Lower lobe of right lung (tissue), 2 donors: ENCODE measurements at places on chromosomes 13 and 19.
A peak's percentile ranks its signal among the peaks of the same experiment; 100 is the strongest.

- no peak for DNase-seq
These were observed 491.2 kb downstream of the COG6 start for GRCh38 chr13:40146611-40147117.

DNA sequence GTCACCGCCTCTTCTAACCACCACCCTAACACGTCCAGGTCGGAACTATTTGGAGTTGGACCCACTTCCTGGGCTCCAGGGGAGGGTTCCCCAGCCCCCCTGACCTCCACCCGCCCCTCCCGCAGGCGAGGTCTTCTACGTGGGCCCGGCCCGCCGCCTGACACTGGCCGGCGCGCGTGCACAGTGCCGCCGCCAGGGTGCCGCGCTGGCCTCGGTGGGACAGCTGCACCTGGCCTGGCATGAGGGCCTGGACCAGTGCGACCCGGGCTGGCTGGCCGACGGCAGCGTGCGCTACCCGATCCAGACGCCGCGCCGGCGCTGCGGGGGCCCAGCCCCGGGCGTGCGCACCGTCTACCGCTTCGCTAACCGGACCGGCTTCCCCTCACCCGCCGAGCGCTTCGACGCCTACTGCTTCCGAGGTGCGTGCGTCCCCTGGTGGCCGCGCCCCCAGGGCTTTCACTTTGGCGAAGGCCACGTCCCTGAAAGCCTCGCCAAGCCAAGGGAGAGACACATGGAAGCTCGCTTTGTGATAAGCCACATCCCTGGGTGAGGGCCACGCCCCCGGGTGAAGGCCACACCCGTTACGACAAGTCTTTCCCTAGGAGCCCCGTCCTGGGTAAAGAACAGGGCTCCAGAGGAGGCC, 13.2 kb downstream of the NCAN start:
- DNase-seq = peak; percentile 87

DNA sequence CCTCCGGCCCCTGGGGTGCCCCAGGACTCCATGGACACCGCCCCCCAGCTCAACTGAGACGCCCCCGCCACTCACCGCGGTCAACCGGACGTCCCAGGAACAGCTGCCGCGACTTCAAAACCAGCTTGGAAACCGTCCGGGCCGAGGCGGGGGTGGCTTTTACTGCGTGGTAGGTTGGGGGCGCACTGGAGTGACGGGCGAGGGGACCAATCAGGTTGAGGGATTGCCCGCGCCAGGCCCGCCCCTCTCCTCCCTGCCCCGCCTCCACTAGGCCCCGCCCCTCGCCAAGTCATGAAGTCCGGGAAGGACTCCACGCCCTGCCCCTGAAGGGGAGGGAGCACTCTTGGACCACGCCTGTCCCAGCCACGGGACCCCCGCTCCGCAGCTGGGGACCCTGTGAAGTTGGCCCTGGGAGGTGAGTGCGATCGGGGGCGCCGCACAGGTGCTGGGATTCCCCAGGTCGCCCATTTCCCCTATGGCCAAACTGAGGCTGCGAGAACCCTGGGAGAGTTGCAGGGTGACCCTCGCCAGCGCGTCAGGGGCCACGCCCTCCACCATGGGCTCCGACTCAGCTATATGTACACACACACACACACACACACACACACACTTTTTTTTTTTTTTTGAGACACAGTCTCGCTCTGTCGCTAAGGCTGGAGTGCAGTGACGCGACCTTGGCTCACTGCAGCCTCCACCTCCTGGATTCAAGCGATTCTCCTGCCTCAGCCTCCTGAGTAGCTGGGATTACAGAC, at the start of gene PLIN3:
Gene PLIN3, minus strand, starts transcription at position 134 of the 752 bp plus-strand sequence. CDS start 6,273 bp downstream, outside the sequence.
- peak; percentile 98 for DNase-seq

DNA sequence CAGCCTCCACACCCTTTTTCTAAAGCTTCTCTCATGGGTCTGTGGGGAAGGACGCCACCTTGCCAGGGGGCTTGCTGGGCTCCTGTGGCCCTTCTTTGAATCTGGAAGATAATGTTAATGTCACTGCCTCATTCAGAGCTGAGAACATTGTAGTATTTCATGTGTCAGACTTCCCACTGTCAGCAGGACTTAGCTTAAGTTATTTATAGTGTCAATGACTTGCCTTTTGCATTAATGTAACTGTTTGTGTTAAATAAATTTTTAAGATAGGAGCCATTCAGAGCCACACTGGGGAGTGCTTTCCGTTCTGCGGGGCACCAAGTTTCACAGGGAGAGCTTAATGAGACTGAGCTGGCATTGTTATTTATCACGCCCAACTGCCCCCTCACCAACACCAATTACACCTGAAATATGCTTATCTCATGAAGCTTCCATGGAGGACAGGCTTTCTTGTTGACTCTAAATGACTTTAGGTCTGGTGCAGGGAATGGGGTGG, 226.9 kb upstream of the UBL3 start:
- DNase-seq = no peak

DNA sequence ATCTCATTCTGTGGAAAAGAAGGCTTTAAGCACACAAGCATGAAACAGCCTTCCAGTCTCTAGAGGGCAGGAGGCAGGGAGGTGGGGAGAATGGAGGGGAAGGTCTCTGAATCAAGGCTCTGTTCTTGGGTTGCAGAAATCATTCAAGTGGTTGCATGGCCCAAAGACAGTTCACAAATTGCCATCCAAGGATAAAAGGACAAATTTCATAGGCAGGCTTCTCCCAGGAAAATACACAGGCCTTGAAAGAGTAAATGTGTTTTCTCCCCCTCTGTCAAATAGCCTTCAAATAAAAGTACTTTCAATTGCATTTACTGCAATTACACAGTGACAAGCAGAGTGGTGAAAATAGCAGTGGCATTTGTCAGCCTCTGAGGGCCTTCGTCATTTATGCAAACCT, 450.8 kb downstream of the DCT start:
- no peak for DNase-seq

GRCh38 chr19:30689474-30689873, 317.3 kb downstream of the ZNF536 start:
- DNase-seq = no peak

GRCh38 chr19:40683437-40683836, 7.0 kb downstream of the NUMBL start:
- no peak for DNase-seq

DNA sequence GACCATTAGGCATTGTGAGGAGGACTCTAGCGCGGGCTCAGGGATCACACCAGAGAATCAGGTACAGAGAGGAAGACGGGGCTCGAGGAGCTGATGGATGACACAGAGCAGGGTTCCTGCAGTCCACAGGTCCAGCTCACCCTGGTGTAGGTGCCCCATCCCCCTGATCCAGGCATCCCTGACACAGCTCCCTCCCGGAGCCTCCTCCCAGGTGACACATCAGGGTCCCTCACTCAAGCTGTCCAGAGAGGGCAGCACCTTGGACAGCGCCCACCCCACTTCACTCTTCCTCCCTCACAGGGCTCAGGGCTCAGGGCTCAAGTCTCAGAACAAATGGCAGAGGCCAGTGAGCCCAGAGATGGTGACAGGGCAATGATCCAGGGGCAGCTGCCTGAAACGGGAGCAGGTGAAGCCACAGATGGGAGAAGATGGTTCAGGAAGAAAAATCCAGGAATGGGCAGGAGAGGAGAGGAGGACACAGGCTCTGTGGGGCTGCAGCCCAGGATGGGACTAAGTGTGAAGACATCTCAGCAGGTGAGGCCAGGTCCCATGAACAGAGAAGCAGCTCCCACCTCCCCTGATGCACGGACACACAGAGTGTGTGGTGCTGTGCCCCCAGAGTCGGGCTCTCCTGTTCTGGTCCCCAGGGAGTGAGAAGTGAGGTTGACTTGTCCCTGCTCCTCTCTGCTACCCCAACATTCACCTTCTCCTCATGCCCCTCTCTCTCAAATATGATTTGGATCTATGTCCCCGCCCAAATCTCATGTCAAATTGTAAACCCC, 2.8 kb upstream of the CEACAM5 start:
- no peak for DNase-seq

DNA sequence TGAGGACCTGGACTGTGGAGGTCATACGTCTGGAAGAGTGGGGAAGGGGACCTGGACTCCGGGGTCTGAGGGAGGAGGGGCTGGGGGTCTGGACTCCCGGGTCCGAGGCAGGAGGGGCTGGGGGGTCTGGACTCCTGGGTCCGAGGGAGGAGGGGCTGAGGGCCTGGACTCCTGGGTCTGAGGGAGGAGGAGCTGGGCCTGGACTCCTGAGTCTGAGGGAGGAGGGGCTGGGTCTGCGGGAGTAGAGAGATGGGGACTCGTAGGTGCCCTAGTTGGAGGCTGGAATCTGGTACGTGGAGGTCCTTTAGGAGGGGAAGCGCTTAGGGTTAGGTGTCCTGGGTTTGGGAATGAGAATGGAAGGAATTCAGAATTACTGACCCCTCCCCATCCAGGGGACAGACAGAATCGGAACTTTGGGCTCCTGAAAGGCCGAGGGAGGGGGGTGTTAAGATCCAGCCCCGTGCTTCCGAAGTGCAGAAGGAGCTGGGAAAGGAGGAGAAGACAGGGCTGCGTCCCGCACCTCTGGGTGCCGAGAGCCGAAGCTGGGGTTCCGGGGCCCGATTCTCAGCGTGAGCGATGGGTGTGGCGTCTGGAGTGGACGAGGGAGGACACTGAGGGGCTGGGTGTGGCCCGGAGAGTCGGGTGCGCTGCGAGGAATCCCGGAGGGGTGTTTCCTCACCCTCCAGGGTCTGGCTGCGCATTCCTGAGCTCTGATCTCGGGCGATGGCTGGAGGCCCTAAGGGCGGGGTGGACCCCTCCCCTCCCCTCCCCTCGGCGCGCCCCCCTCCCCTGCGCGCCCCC, 608 bp downstream of the MYADM start:
- DNase-seq = peak; percentile 83

DNA sequence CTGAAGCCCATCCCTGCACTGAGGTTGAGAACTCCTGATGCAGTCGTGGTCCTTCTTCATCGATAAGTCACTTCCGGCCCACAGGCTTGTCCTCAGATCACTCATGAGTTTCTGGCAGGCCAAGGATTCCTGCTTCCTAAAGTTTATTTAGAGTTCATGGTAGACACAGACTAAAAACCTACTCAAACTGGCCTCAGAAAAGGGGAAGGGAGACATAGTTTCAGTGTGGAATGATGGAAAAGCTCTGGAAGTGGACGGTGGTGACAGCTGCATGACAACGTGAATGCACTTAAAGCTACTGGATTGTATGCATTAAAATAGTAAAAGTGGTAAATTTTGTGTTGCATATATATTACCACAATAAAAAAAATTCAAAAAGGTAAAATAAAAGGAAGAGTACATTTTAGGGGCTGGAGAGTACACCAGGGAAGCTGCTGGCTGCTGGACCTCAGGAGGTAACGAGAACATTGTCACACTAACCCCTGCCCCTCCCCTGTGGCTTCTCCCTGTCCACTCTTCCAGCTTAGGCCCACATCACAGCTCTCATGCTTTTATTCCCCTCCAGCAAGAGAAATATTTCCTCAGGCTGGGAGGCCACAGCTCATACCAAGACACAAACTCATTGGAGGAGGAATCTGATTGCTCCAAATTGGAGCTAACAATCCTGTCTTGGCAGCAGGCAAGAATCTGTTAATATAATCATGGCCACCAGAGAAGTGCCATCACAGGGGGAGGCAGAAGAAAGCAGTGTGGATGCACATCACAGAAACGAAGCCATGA, 741.0 kb downstream of the UQCRFS1 start:
- no peak for DNase-seq

GRCh38 chr13:80755910-80756309, 415.0 kb upstream of the SPRY2 start:
- no peak for DNase-seq

DNA sequence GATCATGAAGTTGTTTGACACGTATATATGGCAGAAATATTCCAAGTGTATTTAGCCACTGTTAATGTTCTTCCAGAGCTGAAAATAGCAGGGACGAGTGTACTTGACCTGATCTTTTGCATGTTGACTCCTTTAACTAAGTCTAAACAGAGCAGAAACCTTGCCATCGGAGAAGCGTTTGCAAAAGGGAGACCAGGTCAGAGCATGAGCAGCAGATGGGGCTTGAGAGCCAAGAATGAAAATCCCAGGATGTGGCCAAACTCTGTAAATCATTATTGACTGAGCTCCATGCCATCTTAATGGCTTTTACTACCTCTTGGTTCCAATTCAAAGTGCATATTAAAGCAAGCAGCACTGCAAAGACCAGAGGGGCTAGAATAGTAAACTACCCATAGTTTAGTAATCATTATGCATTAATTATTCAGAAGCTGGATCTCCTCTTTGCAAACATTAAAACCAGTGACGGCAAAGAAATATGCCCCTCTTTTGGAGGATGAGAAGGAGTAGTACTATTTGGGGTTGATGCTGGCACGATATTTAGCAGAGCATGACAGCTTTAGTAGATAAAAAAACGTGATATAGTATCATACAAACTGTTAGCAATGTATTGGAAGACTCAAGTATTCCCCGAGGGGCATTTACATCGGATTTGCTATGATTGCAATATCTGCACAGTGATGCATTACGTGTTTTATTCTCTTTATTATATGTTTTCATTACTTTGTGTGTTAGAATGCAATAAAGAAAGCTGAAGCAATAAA, 55.7 kb downstream of the FAM216B start:
- no peak for DNase-seq

DNA sequence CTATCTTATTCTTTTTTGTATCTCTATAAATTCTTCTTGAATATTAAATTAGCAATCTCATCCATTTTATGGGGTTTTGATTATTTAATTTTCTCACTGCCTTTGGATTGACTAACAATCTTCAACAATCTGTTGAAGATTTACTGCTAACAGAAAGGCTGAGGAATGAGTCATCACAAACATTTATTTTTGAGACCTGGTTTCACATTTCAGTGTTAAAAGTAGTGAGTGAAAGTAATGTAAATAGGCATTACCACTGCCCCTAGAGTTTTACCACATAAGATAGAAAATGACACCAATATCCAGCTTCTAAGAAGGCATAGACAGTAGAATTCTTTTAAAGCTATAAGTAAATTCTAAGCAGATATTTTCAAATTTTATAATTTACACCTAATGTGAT, 472.8 kb downstream of the OLFM4 start:
- DNase-seq = no peak

GRCh38 chr13:112702986-112703379, 13.1 kb downstream of the ATP11A start:
- no peak for DNase-seq

DNA sequence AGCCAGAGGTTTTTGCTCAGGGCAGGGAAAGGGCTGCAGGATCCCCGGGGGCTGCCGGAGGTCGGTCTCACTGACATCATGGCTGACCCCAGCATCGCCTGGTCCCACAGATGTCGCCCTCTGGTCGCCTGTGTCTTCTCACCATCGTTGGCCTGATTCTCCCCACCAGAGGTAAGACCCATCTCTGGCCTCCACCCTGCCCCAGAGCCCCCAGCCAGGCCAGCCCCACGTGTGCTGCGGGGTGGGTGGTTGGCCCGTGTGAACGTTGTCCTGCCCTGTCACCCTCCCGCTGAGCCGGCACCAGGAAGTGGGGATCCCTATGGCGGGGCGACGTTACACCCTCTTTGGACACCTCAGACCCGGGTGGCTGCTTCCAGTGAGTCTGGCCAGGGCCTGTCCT, 906 bp downstream of the FXYD5 start:
- no peak for DNase-seq

DNA sequence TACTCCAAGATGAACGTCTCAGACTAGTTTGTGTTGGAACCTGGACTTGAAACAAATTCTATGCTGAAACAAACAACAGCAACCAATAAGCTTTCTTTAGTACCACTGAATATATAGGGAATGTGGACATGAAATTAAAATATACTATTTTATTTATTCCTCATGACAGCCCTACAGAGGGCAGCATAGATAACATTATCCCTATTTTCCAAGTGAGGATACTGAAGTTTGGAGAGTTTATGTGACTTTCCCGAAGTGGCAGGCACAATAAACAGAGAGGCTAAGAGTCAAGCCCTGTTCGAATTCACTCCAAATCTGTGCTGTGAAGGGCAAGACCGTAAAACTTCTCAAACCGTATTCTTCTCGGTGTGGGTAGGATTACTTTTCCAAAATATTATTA, 509.9 kb upstream of the GPC6 start:
- no peak for DNase-seq

GRCh38 chr13:99505814-99506269, 4.6 kb downstream of the TM9SF2 start:
- no peak for DNase-seq
